Hematopoietic multipotent progenitor cell treated with erythropoietin and hydrocortisone succinate and interleukin-3 and kit ligand, for 15 days (in vitro differentiated cells): ENCODE measurements at places on chromosomes 4 and X.
A peak's percentile ranks its signal among the peaks of the same experiment; 100 is the strongest.

DNA sequence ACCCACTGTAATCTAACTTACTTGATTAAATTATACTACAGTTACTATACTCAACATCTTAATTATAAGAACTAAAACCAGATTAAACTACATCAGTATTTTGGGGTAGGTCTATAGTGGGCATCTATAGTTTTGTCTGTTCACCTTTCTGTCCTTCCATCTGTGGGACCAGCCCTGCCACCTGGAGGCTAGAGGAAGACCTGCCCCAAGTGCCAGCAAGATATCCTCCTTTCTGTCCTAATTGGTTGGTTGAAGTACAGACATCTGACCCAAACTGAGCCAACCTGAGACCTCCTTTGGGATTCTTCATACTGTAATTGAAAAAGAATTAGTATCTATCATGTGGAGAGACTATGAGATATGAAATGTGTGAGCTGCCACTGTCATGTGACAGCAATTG, 172.2 kb upstream of the TLL1 start:
- DNase-seq, result no peak

- peak; percentile 26 for DNase-seq
These were observed 901 bp downstream of the JADE1 start for GRCh38 chr4:128810331-128810870.

- no peak for DNase-seq
These were observed 261.9 kb downstream of the CBLL2 start for GRCh38 chrX:22534643-22535042.

GRCh38 chr4:83074086-83074704, 39.2 kb downstream of the COPS4 start:
- DNase-seq, result peak; percentile 71

DNA sequence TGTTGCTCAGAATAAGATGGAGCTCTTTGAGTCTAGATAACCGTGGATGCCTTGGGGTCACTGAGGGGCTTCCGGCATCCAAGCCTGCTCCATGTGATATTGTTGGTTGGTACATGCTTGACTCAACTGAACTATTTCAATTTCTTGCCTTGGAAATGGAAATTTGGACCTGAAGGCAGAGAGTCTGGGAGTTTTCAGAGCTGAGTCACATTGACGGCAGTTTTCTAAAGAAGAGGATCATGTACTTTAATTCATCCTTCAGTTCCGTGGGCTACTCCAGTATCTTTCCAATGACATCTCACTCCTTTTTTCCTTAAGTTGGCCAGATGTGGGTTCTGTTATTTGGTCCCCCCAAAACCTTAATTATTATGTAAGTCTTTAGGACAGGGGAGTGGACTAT, 100.5 kb downstream of the MFAP3L start:
- no peak for DNase-seq

GRCh38 chr4:82223715-82224114, 150.1 kb downstream of the HNRNPD start:
- no peak for DNase-seq

GRCh38 chr4:41458689-41459088, 79.3 kb upstream of the LIMCH1 start:
- no peak for DNase-seq
